T-helper 1 cell (primary cell): ENCODE measurements at places on chromosomes 2 and 18.

- DNase-seq = no peak
Observed at GRCh38 chr2:233093721-233094120, 33.6 kb downstream of the INPP5D start.

GRCh38 chr2:85854897-85855296, 33.9 kb downstream of the ST3GAL5 start:
- no peak for DNase-seq

GRCh38 chr2:223235986-223236385, 184.0 kb downstream of the KCNE4 start:
- DNase-seq = no peak

DNA sequence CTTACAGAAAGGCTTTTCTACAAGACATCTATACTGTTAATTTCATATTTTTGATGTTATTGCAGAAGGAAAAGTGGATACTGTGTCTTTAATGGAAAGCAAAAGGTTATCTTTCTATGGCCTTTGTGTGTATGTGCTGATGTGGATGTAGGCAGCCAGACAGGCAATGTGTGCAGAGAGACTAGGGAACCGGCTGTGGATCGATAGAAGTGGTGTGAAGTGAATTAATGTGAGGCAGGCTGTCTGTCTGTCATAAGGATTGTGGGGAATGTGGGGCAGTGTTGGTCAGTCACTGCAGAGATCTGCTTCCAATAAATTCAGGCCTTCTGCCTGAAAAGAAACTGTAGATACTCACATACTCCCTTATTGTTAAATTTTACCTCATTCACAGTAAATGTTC, 156.7 kb downstream of the WDR7 start:
- DNase-seq = no peak

GRCh38 chr2:189179570-189179950, at the start of gene COL5A2:
TSS of gene COL5A2 (minus strand) at chr2:189179761. CDS start at chr2:189179604, 157 bp downstream.
- DNase-seq = no peak

GRCh38 chr2:164757934-164758695, 83.5 kb downstream of the COBLL1 start:
- DNase-seq = no peak

GRCh38 chr2:84874381-84875212, 6.3 kb downstream of the TRABD2A start:
- no peak for DNase-seq

GRCh38 chr2:127591221-127591923, 54.6 kb upstream of the GPR17 start:
- DNase-seq = no peak

DNA sequence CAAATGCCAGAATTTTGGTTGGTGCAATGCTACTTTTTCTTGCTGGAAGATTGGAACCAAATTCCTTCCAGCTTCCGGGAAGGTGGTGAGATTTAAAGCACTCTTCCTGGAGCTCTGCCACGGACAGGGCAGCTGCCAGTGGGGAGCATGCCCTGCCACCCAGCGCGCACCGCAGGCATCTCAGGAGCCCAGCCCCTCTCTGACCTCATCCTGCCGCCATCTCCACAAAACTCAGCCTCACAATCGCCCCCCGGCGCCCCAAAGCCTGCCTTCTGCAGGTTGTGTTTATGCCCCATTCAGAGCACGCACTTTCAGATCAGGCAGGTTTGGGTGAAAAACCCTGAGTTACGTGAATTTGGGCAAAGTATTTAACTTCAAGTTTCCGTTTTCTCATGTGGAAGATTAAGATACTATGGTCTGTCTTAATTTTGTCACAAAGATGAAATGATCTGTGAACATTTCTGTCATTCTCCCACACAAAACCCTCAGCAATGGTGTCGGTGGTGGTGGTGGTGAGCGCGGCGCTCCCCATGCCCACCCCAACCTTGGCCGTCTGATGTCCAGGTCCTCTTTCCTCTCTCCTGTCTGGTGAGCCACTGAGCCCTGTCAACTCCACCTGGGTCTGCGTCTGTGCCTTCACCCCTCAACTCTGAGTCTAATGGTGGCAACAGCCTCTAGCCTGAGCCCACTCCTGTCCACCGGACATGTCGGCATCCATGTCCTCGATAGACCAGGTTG, 282.8 kb upstream of the SALL3 start:
- no peak for DNase-seq

DNA sequence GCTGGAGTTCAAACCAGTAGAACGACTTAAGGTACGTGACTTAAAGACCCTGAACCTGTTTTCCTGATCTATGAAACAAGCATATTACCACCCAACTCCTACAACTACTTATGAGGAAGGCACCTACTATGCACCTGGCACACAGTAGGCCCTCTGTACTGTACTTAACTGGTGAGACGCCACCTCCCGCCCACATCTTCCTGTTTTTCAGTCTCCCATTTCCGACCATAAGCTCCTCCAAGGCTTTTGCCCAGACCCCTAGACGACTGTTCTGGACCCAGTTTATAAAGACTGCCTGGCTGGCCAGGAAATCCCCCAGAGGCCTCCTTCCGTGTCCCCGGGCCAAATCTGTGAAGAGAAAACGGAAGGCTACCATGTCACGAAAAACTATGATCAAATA, 1.5 kb downstream of the GALNT14 start:
- no peak for DNase-seq

GRCh38 chr2:142980246-142981068, 103.0 kb downstream of the KYNU start:
- no peak for DNase-seq

GRCh38 chr18:8045160-8045883, 478.2 kb downstream of the PTPRM start:
- no peak for DNase-seq

- DNase-seq = no peak
Observed at GRCh38 chr2:74472945-74473258, 422 bp upstream of the MRPL53 start.

GRCh38 chr2:195382186-195382585, 274.8 kb upstream of the SLC39A10 start:
- DNase-seq = no peak

GRCh38 chr2:216658757-216659156, 25.5 kb downstream of the IGFBP2 start:
- DNase-seq = no peak

GRCh38 chr18:4817665-4818064, 362.6 kb upstream of the DLGAP1 start:
- no peak for DNase-seq

GRCh38 chr2:19219060-19219459, 139.4 kb downstream of the OSR1 start:
- no peak for DNase-seq

GRCh38 chr2:143476336-143477087, 347.3 kb downstream of the ARHGAP15 start:
- no peak for DNase-seq

DNA sequence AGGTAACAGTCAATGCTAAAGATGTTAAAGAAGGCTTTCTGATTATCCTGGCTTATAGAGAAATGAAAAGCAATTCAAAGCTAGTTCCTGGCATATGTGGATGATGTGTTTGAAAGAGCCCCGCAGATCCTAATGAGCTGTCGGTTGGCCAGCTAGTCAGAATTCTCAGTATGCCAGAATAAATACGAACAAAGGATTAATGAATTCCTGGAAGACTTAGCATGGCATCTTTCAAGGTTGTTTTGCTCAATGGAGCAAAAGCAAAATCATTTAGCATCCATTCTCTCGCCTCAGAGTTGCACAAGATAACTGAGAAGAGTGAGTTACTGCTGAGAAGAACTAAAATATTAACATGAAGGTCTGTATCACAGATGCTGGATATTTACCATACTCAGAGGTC, 307.6 kb downstream of the RIT2 start:
- no peak for DNase-seq

DNA sequence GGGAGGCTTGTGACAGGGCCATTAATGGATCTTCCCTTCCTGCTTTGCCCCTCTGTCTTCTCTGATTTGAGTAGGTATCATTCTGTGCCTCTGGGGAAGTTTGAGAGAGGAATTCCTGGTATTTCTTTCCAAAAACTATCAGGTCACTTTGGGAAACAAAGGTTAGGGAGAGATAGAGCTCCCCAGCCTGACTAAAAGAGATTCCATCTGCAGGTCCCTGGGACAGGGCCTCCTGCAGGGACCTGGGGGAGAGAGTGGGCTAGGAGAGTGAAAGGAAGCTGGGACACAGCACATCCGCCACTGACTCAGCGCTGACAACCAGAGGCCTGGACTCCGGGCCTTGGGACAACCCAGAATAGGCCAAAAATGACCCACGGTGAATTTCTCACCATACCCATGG, 6.4 kb downstream of the GALNT14 start:
- no peak for DNase-seq

- no peak for DNase-seq
Observed at GRCh38 chr2:217928324-217929181, 74.2 kb downstream of the TNS1 start.

DNA sequence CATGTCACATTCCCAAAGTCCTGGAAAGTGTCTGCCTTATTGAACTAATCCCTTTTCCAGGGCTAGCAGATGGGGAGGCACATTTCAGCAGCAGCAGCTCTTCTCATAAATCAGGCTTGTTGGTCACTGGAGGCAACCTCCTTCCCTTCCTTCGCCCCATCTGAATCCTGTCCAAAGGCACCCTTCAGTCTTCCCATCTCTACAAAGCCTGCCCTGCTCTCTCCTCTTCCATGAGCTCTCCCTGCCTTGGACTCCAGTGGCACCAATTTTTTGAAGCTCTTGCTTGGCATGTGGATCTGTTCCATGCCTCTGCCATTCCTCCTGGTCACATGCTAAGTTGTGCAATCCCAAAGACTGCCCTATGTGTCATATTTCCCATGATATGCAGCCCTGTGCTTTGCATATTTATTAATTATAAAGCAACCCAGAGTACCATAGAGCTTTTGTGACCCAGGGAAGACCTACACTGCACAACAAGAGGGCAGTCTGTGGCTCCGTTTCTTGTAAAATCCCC, 70.3 kb downstream of the ANTXR1 start:
- DNase-seq = no peak

DNA sequence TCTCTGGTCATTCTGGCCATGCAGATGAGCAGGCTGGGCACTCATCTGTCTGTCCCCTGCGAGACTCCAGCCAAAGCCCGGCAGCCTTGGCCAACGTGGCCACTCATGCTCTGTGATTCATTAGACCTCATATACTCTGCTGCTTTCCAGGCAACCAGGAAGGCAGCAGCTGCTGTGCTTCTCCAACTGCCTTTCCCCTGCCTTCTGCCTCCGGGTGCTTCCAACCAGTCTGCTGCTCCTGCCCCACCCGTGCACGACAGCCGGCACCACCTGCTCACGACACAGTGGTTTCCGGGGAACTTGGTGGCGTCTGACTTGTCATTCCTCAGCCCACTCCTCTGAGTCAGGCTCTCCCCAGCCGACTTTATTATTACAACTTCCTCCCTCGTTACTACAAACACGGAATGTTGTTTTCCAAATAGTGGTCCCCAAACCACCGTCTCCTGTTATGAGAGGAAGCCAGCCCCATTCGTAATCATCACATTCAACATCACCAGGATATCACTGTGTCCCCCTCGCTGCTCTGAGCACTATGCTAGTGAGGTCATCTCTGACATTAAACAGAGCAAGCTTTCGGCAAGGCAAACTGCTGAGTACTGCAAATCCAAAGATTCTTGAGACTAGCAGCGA, 392.4 kb downstream of the ALK start:
- no peak for DNase-seq

- no peak for DNase-seq
Observed at GRCh38 chr18:10471574-10471973, 17.1 kb downstream of the APCDD1 start.

DNA sequence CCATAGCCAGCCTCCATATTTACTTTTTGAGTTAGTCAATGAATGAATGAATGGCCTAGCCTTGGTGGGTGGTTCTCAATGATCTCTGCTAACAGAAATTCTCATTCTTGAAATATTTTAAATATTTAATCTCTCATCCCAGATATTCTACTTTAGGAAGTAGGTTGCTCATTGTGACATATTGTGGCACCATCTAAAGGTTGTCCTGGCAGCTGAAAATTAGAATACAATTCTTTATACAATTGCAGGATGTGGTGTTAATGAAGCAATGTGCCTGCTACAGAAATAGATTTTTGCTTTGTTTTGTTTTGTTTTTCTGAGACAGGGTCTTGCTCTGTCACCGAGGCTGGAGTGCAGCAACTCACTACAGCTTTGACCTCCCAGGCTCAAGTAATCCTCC, 35.8 kb downstream of the SCG2 start:
- DNase-seq = no peak

DNA sequence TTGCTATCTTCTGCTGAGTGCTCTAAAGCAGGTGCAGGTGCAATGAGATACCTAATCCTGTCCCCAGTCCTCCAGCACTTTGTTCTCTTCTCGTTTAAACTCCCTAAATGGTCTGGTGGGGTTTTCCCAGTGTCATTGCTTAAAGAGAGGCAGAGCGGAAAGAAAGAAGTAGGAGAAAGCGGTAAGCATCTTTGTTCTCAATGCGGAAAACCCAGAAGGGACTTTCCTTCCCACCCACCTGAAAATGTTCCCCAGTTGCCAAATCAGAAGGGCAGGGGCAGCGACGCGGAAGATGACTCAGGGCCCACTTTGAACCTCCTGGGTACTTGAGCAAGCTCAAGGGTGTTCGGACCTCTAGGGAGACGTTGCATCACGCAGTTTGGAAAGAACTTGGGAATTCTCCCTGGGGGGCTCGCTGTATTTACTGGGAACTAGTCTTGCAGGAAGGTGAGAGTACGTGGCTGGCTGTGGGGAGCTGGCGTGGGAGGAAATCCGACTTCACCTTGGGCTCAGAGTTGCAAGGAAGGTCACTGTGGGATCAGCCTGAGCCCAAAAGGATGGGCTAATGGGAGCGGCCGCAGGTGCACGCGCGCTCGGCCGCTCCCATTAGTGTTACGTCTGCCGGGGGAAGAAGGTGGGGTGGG, 589 bp upstream of the SGPP2 start:
- no peak for DNase-seq

GRCh38 chr2:213627054-213627710, 342.9 kb downstream of the SPAG16 start:
- DNase-seq = no peak

GRCh38 chr2:48723129-48723528, 32.4 kb downstream of the LHCGR start:
- no peak for DNase-seq

GRCh38 chr2:82158150-82158549, 1853.6 kb upstream of the LRRTM1 start:
- no peak for DNase-seq

- no peak for DNase-seq
Observed at GRCh38 chr2:17981936-17982335, 103.5 kb downstream of the KCNS3 start.

- DNase-seq = no peak
Observed at GRCh38 chr2:98897746-98898145, 38.3 kb downstream of the CRACDL start.

- DNase-seq = no peak
Observed at GRCh38 chr18:62332431-62332830, 7.3 kb downstream of the TNFRSF11A start.

GRCh38 chr2:71457923-71458322, 4.6 kb downstream of the DYSF start:
- DNase-seq = no peak

GRCh38 chr2:85133751-85134254, 611 bp downstream of the TCF7L1 start:
- no peak for DNase-seq

DNA sequence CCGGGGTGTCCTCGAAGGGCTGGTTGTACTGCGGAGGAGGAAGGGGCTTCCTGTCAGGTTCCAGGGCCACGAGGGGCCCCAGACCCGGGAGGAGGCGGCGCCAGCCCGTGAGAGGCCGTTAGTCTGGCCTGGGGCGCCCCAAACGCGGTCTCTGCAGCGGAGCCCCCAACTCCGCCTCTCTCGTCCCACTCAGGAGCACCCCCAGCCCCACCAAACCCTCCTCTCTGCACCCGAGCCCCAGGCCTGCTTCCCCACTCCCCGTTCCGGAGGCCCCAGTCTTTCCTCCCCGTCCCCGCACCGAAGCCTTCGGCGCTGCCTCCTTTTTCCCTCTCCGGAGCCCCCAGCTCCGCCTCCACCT, 473 bp downstream of the HJURP start:
- DNase-seq = no peak
